SW 1271 (cell line): ENCODE measurements at places on chromosomes 12 and 14.
A peak's percentile ranks its signal among the peaks of the same experiment; 100 is the strongest.

GRCh38 chr14:95514131-95515079 is 2.0 kb downstream of the SYNE3 start:
- DNase-seq = no peak

GRCh38 chr12:32515137-32515873 is 115.9 kb downstream of the FGD4 start:
- no peak for DNase-seq

GRCh38 chr12:44716711-44717110 is 159.4 kb downstream of the NELL2 start:
- DNase-seq = no peak

DNA sequence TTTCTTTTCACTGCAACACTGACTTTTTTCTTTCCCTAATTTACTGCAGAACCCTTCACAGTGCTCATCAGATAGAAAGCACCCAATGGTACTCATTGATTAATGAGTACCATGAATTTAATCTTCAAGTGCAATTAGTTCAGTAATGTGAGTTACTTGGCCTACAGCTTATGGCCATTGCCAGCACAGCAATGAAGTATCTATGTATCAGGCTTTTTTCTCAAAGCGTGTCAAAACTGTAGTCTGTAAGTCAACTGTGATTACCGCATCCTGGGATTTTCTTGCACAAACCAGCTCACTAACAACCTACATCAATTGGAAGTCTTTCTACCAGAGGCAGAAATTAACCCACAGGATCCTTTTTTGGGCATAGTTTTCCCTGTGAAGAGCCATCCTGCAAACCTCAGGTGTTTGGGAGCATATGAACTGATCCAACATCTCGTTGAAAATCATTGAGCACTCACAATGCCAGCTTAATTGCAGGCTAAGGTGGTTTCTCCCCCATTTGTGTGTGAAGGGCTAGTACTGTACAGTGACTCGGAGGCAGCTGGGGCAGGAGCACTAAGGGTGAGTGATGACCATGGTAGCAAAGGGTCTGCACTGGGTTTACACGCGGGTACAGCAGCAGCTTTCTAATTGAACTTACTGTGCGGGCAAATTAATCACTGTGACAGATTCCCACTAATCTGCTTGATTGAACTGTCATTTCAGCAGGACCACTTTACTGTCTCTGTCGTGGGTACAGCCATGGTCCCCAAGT is 619.3 kb downstream of the SNAPC1 start:
- no peak for DNase-seq

DNA sequence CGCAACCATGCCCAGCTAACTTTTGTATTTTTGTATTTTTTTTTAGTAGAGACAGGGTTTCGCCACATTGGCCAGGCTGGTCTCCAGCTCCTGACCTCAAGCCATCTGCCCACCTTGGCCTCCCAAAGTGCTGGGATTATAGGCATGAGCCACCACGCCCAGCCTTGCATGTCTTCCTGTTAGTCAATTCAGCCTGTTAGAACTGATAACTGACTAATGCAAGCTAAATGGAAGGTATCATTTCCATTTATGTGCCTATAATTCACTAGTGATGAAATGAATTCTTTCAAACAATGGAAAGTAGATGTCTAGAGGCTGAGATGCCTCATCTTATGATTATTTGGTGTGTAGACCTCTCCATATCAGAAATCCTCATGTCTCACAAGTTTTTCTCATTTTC is 37.3 kb upstream of the DIP2B start:
- no peak for DNase-seq

DNA sequence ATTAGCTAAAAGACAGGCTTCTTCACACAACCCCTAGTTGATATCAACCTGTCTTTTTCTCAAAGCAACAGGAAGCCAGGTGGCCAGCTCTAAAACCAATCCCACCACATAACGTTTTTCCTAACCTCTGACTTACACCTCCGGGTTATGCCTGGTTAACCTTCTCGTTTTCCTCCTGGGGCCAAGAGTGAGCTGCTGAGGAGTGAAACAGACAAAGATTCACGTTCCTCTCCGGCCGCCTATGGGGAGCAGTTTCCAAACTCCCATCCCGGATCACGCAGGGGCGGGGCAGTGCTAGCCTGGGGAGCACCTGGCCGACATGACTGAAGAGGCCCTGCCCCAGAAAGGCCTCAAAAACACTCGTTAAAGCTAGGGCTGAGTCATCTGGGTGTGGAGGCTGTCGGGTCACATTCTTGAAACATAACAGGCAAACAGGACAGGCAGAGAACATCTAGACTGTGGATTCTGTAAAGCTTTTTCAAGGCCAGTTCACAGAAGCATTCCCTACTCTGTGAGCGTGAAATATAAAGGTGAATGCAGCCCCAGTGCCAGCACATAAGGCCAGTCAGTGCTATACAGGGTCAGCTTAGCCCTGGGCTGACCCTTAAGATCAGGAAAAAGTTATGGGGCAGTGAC is 25.9 kb upstream of the LGALS3 start:
- DNase-seq = peak; percentile 24

GRCh38 chr14:32939254-32940065 is 781 bp downstream of the NPAS3 start:
- DNase-seq = no peak

- DNase-seq = no peak
These were observed 14.8 kb upstream of the RNASE10 start for GRCh38 chr14:20490563-20490962.

DNA sequence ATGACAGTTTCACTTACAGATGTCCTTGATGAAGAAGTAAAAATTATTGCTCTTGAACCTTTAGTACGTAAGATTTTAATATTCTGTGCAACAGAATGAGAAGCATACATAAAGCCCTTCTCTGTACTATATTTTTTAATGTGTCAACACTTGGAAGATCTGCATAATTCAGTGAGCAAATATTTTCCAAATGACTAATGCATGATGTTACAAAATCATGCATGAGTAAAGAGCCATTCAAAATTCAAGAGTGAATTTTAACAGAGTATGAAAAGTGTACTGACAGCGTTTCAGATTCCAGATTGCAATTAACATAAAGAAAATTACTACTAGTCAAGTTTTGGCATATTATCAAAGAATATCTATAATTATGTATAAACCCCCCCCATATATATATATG is 101.4 kb upstream of the BBS10 start:
- peak; percentile 67 for DNase-seq

GRCh38 chr12:115691123-115691522 is 586.4 kb downstream of the MED13L start:
- DNase-seq = no peak

- DNase-seq = no peak
These were observed 59.2 kb downstream of the IFT81 start for GRCh38 chr12:110183386-110183785.

DNA sequence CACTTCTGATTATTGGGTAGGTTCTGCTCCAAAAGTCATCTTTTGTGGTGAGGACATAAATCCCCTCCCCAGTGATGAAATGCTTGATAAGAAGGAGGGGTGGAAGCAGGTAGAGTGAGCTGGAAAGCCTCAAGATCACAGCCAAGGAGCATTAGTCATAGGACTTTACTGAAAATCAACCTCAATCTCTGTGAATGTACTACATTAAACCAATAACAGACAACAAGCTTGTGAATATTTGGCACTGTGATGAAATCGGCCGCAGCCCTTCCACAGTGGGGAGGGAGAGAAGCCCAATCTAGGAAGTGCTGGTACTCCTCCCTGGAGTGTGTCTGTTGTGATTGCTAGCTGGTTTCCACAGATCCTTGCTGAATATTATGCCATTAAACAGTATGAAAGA is 41.2 kb upstream of the PTCSC3 start:
- no peak for DNase-seq

- DNase-seq = no peak
These were observed 18.1 kb upstream of the C12orf42 start for GRCh38 chr12:103513875-103514274.

DNA sequence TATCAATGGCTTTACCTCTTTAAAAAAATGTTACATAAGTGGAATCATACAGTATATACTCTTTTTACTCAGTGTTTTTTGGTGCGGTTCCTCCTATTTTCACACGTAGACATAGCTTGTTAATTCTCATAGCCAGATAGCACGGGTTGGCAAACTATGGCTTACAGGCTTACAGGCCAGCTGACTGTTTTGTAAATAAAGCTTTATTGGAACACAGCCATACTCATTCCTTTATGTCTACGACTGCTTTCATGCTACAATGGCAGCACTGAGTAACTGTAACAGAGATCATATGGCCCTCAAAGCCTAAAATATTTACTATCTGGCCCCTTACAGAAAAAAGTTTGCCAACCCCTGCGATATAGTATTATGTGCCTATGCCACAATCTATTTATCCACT is 5.8 kb upstream of the DAAM1 start:
- DNase-seq = no peak

DNA sequence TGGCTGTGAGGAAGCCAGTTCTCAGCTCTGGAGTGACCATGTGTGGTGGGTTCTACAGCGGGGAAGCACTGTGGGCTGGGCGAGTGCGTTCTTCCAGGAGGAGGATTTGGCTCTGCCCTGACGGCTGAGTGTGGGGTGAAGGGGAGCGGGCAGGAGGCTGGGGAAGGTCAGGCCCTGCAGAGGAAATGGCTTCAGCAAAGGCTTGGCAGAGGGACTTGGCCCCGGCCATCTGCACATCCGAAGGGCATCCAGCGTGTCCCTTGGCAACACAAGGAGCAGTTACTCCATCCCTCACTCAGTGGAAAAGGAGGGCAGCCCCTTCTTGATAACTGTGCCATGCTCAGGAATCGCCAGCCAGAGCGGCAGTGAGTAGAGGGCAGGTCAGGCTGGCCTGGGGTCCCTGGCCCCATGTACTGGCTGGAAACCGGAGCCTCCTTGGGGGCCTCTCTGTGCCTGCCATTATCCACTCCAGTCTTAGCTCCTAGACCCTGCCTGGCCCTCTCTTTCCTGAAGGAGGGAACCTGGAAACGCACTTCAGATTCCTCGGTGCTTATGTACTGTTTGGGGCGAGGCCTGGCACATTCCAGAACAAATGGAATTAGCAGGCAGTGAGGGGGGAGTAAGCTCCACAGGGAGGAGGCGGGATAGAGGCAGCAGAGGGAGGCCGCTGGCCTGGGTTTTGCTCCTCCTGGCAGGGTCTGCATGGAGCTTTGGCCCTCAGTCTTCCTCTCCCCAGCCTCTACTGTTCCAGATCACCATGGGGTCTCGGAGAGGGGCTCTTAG is 133.6 kb upstream of the NCOR2 start:
- no peak for DNase-seq

DNA sequence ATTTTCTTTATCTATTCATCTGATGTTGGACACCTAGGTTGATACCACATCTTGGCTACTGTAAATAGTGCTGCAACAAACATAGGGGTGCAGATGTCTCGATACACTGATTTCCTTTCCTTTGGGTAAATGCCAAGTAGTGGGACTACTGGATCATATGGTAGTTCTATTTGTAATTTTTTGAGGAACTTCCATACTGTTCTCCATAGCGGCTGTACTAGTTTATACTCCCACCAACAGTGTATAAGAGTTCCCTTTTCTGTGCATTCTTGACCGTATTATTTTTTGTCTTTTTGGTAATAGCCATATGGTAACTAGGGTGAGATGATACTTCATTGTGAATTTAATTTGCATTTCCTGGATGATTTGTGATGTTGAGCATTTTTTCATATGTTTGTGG is 71.8 kb downstream of the LRP6 start:
- DNase-seq = no peak

DNA sequence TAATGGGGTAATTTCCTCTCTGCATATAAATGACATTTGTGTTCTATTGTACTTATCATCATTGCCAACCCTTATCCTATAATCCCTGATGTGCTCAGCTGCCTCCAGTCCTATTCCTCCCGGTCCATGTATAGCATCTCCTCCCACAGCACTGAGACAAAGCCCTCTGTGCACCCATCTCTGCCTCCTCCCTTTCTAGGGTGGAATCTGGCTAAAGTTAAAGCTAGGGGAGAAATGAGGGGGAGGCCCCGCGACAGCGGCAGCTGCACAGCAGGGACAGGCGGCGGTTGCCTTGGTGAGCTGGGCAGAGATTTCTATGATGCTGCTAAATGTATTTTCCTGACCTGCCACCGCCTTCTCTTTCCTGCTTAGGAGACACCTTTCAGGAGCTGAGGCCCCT is 12.8 kb upstream of the ZDHHC22 start:
- no peak for DNase-seq

DNA sequence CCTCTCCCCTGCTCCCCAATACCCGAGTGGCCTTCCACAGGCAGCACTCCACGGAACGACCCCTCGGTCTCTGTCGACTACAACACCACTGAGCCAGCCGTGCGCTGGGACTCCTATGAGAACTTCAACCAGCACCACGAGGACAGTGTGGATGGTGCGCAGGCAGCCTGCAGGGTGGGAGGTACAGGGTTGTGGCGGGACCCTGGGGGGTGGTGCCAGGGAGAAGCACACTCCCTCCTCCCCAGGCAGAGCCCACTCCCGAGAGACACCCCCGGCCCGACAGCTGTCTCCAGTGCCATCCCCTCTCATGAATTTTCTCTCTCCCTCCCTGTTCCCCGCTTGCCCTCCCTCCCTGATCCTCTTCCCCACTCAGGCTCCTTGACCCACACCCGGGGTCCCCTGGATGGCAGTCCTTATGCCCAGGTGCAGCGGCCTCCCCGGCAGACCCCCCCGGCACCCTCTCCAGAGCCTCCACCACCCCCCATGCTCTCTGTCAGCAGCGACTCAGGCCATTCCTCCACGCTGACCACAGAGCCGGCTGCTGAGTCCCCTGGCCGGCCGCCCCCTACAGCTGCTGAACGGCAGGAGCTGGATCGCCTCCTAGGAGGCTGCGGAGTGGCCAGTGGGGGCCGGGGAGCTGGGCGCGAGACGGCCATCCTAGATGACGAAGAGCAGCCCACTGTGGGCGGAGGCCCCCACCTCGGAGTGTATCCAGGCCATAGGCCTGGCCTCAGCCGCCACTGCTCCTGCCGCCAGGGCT is 9.0 kb downstream of the TNS2 start:
- no peak for DNase-seq

GRCh38 chr14:64845878-64846277 is 33.8 kb downstream of the SPTB start:
- no peak for DNase-seq

DNA sequence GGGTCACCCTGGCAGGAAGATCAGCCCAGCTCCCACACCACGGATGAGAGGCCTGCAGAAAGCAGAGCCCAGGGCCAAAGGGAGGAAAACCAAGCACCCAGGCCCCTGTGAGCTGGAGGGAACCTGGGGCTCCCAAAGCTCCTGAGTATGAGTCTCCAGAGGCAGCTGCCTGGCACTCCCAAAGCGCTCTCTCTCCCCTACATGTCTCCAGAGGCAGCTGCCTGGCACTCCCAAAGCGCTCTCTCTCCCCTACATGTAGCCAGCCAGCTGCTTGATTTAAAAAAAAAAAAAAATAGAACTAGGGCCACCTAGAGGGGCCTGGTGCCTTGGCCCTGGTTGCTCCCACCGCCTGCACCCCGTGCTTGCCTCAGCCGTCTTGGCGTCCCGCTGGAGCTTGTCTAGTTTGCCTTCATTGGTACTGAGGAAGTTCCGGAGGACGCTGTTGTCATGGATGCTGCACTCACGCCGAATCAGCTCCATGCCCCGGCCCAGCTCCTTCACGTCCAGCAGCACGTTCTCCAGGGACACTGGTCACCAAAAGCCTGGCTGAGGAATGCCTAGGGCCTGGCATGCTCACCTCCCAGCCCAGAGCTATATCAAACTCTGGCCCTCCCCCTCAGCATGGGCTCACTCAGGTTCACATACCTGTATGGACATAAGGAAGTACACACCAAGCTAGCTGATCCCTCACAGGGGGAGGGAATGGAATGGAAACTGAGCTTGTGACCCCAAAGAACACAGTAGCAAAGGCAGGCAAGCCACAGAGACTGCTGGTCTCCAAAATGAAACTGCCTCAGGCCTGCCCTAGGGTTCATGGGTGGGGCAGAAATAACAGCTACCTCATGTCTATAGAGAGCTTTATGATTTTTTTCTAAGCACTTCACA is 24.7 kb downstream of the PRPF40B start:
- no peak for DNase-seq
